ENCODE measurements at places on chromosomes 7 and 10.

GRCh38 chr10:43108951-43109350 is 29.3 kb upstream of the CSGALNACT2 start:
- no peak for DNase-seq

DNA sequence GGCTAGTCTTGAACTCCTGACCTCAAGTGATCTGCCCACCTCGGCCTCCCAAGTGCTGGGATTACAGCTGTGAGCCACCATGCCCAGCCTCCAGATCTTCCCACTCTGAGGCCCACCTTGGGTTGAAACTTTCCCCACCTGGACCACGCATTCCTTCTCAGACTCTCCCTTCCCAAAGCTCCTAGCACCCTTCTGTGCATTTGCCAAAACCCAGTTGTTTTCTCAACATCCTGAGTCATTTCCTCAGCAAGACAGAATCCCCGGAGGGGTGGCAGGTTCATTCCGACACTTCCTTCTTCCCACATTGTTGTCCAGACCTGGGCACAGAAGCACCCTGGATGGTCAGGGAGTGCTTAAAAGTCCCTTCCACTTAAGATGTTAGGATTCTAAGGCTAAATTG is 28.9 kb downstream of the BAG3 start:
- DNase-seq = no peak

- DNase-seq = no peak
These were observed 27.1 kb downstream of the NMT2 start for GRCh38 chr10:15141136-15142054.

DNA sequence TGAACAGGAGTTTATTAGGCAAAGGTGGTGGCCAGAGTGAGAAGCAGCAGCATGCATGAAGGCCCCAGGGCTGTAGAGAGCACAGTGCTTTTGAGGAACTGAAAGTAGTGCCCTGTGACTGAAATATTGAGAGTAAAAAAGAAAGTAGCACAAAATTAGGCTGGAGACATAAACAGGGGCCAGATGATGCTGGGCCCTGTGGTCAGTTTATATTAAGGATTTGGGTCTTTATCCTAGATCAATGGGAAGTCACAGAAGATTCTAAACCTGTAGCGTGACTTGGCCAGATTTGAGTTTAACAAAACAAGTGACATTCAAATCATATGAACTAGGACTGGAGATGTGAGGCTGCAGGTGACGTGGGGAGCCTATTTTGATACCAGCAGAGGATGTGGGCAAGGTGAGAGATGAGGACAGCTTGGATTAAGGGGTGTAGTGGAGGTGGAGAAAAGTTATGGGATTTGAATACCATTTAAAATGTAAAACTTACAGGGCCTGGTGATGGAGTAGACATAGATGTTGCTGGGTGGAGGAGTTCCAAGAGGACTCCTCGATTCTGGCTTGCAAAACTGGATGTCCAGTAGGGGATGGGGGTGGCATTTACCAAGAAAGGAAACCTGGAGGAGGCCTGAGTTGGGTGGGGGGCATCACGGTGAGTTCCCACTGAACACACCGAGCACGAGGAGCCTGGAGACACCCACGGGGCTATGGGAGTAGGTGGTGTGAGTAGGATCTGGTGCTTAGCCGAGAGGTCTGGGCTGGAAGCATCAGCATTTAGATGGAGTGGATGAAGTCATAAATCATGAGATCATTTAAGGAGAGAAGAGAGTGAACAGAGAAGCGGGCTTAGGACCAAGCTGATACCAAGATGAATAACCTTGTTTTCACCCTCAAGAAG is 52.8 kb downstream of the HHEX start:
- no peak for DNase-seq

DNA sequence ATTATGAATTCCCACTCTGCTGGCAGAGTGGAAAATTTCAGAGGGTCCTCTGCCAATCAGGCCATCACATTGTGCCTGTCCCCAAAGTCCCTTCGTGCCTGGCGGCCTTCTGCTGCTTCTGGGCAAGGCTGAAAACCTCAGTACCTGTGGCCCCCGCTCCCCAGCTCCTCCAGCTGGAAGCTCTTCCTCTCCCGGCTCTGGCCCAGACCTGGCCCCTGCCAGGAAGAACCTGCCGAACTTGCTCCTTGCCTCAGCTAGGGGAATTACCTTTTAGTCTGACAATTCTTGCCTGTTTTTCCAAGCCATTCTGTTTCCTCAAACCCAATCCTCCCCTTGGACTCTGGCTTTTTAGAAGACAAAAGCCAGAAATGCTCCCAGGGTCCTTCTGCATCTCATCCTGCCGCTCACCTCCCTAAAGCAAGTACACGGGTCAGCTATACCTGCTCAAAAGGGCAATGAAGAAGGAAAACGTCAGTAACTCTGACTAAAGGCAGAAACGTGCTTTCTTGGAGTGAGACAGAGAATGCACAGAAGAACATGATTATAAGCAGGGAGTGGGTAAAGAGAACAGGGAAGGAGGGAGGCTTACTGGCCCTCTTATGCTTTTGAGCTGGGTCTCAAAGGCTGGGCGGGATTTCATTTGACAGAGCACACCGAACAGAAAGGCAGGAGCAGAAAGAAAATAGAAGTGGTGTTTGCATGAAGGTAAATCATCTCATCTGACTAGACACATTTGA is 28.1 kb upstream of the TRIL start:
- DNase-seq = no peak

- no peak for DNase-seq
These were observed 988 bp upstream of the CD36 start for GRCh38 chr7:80637454-80637853.

DNA sequence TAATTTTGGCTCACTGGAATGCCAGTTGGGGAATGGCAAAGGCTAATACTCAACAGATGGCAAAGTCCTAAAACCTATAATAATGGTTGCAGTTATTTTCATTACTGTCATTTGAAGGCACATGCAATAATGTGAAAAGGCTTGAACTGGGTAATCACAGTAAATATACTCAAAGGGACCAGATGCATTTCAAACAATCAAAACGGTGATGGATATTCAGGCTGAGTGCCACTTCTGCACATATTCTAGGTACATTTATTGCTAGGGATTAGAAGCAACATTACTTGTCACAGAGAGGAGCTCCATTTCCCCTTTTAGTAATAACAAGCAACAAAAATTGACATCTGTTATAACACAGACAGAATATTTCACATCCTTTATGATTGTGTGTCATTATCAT is 171.8 kb downstream of the NXPH1 start:
- no peak for DNase-seq

- DNase-seq = no peak
These were observed 17.0 kb upstream of the SH3PXD2A start for GRCh38 chr10:103872137-103872931.
